ENCODE measurements at places on chromosomes 2 and 18. TPM values are rescaled to one million over a fixed set of nuclear protein-coding genes. Genes with fewer than 3 reads are reported as not detected.
A peak's percentile ranks its signal among the peaks of the same experiment; 100 is the strongest.

- H3K27me3 ChIP-seq = no peaks in the 10 kb centered on the region
- H3K27ac ChIP-seq = no peak overlapping the region
- no peaks in the 10 kb centered on the region for H3K36me3 ChIP-seq
- no peaks in the 10 kb centered on the region for H3K4me1 ChIP-seq
These were observed 72.0 kb downstream of the DOCK10 start for GRCh38 chr2:224970311-224970710.

DNA sequence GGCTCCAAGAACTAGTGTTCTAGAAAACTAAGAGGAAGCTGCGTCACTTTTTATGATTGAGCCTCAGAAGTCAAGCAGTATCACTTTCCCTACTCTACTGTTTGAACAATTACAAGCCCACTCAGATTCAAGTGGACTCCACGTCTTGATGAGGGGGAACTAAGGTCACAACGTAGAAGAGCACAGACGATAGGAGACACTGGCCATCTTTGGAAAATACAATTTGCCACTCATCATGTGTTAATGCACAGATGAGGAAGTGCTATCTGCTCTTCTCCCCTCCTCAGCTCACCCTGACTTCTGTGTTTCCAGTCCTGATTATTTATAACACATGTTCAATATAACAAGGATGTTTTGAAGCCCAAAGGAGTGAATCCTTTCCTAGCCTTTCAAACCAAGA, 76.1 kb upstream of the CYP1B1 start:
- H3K4me1 ChIP-seq = peaks cover 68% of the 10 kb centered on the region
- H3K27ac ChIP-seq = no peak overlapping the region
- no peaks in the 10 kb centered on the region for H3K27me3 ChIP-seq
- no peaks in the 10 kb centered on the region for H3K36me3 ChIP-seq

Gene KCNF1
- 1.6 TPM for polyA plus RNA-seq

Gene DSG1
- not detected for polyA plus RNA-seq

DNA sequence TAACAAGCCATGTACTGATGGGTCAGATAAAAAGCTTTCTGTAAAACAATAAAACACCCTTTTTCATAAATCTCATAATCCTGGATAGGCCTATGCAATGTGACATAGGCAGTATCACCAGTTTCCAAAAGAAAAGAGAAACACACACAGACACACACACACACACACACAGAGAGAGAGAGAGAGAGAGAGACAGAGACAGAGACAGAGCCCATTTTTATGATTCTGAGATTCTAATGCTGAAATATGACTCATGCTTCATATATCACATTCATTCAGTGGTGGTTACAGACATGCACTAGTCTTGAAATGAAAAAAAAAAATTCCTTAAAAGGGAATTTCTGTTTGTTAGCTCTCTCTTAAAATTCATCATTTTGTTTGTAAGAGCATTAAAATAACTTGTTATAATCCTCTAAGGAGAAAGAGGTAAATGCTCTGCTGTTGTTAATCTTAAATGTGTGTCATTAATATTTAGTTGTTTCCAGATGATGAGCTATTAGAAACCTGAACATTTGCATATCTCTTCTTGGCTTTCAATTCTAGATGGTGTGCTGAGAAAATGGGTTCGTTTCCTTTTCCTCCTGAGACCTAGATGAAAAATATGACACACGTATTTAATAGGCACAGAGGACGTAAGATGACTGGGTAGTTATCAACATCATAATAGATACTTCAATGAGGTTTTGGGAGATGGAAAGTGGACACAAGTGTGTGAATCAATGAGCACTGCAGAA, 1598.7 kb upstream of the ACVR2A start:
- no peaks in the 10 kb centered on the region for H3K4me1 ChIP-seq
- DNase-seq = no peak
- no peaks in the 10 kb centered on the region for H3K36me3 ChIP-seq
- H3K27me3 ChIP-seq = no peaks in the 10 kb centered on the region
- no peak overlapping the region for H3K27ac ChIP-seq

Gene TMEM150A
- polyA plus RNA-seq = 16.7 TPM

GRCh38 chr2:65231892-65232477, 4.4 kb downstream of the ACTR2 start:
- peaks cover 20% of the 10 kb centered on the region for H3K4me1 ChIP-seq
- H3K27ac ChIP-seq = peak overlapping the region; percentile 33
- no peaks in the 10 kb centered on the region for H3K27me3 ChIP-seq
- H3K4me3 ChIP-seq = no peak overlapping the region
- no peaks in the 10 kb centered on the region for H3K36me3 ChIP-seq

- DNase-seq = peak; percentile 77
- no peaks in the 10 kb centered on the region for H3K4me1 ChIP-seq
- H3K36me3 ChIP-seq = no peaks in the 10 kb centered on the region
- no peak overlapping the region for H3K4me3 ChIP-seq
- no peaks in the 10 kb centered on the region for H3K27me3 ChIP-seq
- no peak overlapping the region for H3K27ac ChIP-seq
These were observed 81.1 kb downstream of the RTP5 start for GRCh38 chr2:241950413-241951315.

- no peak overlapping the region for H3K4me3 ChIP-seq
- no peaks in the 10 kb centered on the region for H3K27me3 ChIP-seq
- DNase-seq = no peak
- no peaks in the 10 kb centered on the region for H3K4me1 ChIP-seq
These were observed 836.1 kb upstream of the ZEB2 start for GRCh38 chr2:145356056-145356455.

Gene DOCK10
- 43.0 TPM for polyA plus RNA-seq

- no peaks in the 10 kb centered on the region for H3K4me1 ChIP-seq
- DNase-seq = no peak
- H3K27me3 ChIP-seq = no peaks in the 10 kb centered on the region
- H3K27ac ChIP-seq = no peak overlapping the region
- no peak overlapping the region for H3K4me3 ChIP-seq
These were observed 202.9 kb downstream of the NDUFA10 start for GRCh38 chr2:239822146-239822831.

DNA sequence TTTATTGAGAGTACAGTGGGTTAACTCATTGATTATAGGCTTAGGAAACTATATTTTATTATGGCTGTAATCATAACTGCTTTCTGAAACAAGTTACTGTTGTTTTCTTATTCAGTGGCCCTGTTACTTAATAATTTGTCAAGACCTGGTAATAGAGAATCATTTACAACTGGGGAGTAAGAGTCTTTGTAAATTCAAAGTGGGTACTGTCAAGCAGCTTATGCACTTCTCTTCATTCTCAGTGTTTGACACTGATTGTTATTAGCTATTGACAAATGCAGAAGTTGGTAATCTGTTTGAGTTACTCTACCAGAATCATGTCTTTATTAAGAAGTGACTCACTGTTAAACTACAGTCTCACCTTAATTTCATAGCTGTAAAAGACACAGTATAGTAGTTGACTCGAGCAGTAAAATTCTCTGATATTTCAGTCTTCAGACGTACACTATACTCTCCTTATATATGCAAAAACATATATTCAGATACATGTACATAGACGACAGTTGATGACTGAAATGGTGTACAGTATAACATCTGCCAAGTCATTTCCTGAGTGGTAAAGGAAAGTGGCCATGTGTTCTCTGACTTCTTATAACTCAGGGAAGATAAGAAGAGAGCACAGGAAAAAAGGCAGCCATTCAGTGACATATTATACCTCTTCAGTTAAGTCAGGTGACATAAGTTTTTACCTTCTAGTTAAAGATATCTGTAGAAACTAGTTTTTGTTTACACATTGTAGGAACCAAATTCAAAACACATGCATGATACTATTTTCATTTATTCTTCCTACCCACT, 36.0 kb upstream of the TTC27 start:
- H3K4me3 ChIP-seq = no peak overlapping the region
- H3K27me3 ChIP-seq = no peaks in the 10 kb centered on the region
- peaks cover 6% of the 10 kb centered on the region for H3K4me1 ChIP-seq
- H3K36me3 ChIP-seq = peaks cover 5% of the 10 kb centered on the region

GRCh38 chr2:19937004-19937403, 35.2 kb upstream of the TTC32 start:
- H3K4me1 ChIP-seq = no peaks in the 10 kb centered on the region
- H3K36me3 ChIP-seq = peaks cover 20% of the 10 kb centered on the region
- H3K27me3 ChIP-seq = no peaks in the 10 kb centered on the region
- H3K27ac ChIP-seq = no peak overlapping the region

DNA sequence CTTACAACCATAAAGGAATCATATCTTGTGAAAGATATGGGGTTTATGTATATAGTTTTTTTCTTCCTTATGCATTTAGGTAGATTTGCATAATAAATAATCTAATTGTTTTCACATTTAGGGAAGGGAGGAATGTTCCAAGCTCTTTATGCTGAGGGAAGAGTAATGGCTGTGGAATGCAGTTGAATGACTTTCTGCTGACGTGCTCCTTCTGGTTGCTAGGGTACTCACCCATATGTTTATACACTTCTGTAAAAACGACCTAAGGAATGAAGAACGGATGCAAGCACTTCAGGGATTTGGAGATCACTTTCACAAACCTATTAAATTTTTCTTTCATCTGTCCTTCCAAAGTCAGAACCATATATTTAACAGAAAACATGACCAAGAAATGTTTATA, 29.2 kb upstream of the PPP4R1 start:
- H3K4me1 ChIP-seq = peaks cover 16% of the 10 kb centered on the region
- no peaks in the 10 kb centered on the region for H3K36me3 ChIP-seq
- H3K27ac ChIP-seq = peak overlapping the region; percentile 60
- no peaks in the 10 kb centered on the region for H3K27me3 ChIP-seq

Gene PID1
- 28.6 TPM for polyA plus RNA-seq

Gene TCF7L1
- 59.0 TPM for polyA plus RNA-seq

GRCh38 chr18:46821856-46822711, 65.2 kb upstream of the ST8SIA5 start:
- H3K27ac ChIP-seq = no peak overlapping the region
- no peak overlapping the region for H3K4me3 ChIP-seq
- H3K36me3 ChIP-seq = no peaks in the 10 kb centered on the region
- no peaks in the 10 kb centered on the region for H3K27me3 ChIP-seq
- no peak for DNase-seq

DNA sequence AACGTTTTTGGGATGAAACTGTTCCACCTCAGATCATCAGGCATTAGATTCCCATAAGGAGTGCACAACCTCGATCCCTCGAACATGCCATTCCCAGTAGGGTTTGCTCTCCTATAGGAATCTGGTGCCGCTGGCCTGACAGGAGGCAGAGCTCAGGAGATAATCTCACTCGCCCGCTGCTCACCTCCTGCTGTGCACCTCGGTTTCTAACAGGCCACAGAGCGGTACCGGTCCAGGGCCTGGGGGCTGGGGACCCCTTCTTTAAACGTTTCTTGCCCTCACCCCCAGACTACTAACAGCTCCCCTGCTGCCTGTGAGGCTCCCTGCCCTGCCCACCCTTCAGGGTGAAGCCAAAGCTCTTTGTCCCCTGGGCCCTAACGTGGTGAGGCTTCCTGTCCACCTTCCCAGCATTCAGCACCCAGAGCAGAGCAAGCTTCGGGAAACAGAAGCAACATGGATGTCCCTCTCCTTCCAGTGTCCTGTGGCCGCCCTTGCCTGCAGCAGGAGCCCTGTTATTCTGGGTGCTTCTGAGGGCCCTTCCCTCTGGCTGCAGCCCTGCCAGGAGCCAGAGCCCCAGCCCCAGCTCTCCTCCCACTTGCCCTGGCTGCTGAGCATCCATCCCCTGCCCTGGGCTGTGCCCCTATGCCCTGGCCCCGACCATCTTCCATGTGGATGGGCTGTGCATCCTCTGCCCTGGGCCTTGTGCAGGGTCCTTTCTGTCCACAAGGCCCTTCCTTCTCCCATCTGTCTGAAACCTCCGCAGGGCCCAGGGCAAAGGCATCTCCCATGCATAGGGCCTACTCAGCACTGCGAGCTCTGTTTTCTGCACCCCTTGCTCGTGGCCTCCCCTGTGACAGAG, 140.1 kb downstream of the MBP start:
- DNase-seq = no peak
- H3K27me3 ChIP-seq = no peaks in the 10 kb centered on the region
- H3K27ac ChIP-seq = no peak overlapping the region
- H3K4me1 ChIP-seq = no peaks in the 10 kb centered on the region
- H3K36me3 ChIP-seq = no peaks in the 10 kb centered on the region

DNA sequence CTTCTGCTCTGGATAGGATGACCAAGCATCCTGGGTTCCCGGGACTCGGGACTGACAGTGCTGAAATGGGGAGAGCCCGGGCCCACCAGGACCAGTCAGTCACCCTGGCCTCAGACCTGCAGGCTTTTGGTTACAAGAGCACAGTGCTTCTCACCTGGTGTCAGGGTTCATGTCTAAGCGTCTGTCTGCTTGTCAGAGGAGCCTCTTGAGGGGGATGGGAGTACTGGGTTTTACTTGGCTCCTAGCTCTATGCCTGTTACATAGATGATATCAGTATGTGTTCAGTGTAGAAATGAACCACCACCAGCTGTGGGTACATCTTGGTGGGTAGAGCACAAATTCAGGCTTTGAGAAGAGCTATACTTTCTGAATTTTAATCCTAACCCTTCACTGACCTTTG, 29.9 kb downstream of the PCARE start:
- no peaks in the 10 kb centered on the region for H3K27me3 ChIP-seq
- DNase-seq = no peak
- H3K36me3 ChIP-seq = no peaks in the 10 kb centered on the region
- H3K27ac ChIP-seq = no peak overlapping the region
- no peak overlapping the region for H3K4me3 ChIP-seq
- no peaks in the 10 kb centered on the region for H3K4me1 ChIP-seq

DNA sequence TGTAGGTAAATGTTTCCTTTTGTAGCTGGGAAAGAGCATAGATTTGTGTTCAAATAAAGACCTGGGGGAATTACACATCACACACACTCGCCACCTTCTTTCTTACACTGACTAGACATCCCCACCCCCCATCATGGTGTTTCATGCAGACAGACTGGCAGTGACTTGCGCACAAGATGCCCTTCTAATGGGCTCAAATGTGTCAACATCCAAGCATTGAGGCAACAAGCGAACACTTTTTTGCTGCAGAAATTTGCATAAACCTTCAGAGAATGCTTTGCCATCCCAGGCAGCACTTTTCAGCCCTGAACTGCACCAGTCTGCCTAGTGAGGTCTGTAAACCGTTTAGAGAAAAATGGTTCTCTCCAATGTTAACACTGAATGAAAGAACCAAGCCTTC, 4.5 kb downstream of the HOXD8 start:
- H3K27me3 ChIP-seq = peaks cover 100% of the 10 kb centered on the region
- peaks cover 37% of the 10 kb centered on the region for H3K4me1 ChIP-seq
- no peak for DNase-seq
- no peak overlapping the region for H3K4me3 ChIP-seq

DNA sequence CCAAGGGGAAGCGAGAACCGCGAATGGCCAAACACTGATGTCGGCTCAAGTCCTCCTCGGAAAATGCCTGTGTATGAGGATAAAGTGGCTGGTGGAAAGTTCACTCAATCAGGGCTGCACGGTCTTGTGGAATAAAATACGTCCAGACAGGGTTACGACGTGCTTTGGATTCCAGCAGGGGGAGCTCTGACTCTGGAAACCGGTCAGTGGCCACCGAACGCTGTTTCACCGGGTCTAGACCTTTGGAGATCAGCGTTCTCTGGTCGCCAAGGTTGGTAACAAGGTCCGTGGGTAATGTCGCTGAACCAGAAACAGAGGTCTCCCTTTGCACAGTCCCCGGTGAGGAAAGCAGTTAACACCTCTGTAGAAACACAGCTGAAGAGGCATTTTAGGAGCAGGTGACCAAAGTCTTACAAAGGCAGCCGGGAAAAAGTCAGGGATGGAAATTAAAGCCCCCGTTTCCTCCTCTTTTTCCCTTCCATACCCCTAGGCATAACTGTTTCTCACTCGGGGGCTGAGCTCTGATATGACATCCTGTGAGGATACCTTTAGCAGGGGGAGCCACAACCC, 47.8 kb downstream of the CDCA7 start:
- H3K27me3 ChIP-seq = peaks cover 86% of the 10 kb centered on the region
- H3K4me1 ChIP-seq = no peaks in the 10 kb centered on the region
- no peak overlapping the region for H3K27ac ChIP-seq

Gene SULT1C4
- polyA plus RNA-seq = 63.6 TPM

Gene NETO1
- 0.36 TPM for polyA plus RNA-seq
